ENCODE measurements at places on chromosomes 11 and 22.

DNA sequence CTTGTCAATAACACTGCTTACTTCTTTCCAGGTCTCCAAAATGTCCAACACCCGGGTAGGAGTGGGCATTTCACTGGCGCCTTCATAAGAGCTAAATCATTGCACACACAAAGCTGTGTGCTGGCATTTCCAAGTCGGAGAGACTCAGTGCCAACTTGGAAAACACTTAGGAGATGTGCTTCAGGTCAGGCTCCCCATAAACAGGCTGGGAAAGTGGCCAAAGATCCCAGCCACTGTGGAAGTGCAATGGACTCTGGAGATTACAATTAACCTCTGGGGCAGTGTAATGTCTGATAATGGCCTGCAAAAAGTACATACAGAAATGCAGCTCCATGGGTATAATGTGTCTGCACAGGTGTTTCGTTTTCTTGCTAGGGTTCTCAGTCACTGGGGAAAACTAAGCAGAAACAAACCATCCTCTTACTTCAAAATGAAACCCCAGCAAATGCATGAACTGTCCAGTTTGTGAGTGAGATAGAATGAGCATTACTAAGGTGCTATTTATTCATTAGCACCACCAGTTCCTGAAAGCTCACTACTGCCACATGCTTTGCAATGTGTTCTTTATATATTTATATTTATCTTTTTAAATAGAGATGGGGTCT is 79.0 kb downstream of the ABTB2 start:
- DNase-seq: no peak

DNA sequence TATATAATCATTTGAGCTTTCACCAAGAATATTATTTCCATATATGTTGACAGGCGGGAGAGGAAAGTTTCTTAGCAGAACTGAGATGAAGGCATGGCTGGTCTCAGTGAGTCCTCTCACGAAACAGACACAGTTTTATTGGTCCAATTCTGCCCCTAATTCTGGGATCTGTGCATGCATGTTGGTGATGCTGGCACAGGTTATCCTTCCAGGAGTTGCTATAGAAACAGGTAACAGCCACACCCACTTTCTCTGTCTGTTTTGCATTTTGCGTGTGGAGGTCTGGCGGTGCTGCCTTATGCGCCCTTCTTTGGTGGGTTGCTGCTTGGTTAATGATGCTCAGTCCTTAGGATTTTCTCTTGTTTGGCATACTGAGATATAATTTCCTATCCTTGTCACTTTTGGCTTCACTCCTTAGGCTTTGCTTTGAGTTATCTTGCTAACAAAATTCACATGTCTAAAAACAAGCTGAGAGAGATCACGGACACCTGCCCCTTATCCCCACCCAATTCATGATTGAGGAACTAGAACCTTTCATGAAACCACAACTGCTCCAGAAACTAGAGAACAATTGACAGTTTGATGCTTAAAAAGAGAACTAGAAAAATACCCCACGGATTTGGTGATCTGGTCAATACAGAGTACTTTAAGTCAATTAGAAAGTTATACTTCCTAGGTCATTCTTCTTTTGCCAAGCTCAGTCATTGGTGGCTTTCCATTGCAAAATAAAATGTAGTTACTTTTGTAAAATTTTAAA is 189.3 kb downstream of the FAT3 start:
- no peak for DNase-seq

GRCh38 chr11:21866781-21867180 is 326.1 kb upstream of the ANO5 start:
- DNase-seq: no peak

- DNase-seq: no peak
These were observed 6.6 kb downstream of the LMNTD2 start for GRCh38 chr11:553988-554340.

DNA sequence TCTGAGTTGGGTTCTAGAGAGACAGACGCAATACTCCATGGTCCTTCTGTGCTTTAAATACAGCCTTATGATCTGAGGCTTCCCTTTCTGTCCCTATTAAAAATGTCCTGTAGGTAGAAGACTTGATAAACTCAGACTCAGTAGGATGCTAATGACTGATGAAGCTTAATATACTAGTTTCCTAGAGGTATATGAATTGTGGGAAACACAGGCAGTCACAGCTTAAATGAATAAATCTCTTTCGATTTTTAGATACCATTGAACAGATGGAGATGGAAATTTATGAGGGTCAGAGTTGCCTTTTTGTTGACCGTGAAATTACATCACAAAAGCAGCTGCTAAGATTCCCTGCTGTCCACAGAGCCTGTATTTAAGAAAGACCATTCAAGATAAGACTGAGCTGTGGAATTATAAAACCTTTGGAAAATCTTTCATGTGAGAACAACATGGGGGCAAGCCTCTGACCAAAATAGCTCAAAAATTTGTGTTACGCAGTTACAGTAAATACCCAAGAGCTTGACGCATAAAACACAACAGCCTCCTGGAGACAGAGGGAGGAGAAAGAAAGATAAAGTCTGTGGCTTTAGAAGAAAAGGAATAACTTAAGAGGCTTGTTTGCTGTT is 172.3 kb downstream of the AASDHPPT start:
- no peak for DNase-seq

DNA sequence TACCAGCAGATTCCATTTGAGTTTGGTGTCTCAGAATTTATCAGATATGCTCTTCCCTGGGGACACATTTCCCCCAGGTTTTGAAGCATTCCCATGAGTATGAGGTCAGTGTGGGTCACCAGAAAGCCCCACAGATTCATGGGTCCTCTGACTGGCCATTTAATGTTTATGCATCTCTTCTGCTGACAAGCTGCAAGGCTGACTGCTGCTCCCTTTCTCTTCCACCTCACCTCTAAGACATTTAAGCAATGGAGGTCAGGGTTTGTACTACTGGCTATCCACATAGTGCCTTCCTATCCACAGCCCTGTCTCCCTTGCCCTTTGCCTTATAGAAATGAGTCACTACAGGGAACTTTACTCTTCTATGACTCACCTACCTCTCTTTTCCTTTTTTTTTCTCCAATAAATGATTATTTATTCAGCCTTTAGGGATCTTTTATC is 106.0 kb upstream of the TIMP3 start:
- no peak for DNase-seq

DNA sequence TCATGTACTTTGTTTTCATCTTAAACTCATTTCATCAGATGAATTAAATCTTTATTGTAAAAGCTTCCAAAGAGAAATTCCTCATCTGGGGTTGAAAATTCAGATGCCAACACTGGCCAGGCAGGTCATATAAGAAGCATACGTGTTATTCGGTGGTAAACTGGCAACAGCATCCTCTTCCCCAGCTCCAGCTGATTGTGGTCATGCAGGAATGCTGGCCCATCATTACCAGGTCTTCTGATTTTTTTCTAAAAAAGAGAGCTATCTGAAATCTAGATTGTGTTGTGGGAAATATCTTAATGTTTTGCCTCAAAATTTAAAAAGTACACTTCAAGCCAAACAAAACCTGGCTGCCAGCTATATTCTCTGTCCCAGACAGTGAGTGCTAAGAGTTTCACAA is 53.6 kb downstream of the ARFGAP2 start:
- no peak for DNase-seq

DNA sequence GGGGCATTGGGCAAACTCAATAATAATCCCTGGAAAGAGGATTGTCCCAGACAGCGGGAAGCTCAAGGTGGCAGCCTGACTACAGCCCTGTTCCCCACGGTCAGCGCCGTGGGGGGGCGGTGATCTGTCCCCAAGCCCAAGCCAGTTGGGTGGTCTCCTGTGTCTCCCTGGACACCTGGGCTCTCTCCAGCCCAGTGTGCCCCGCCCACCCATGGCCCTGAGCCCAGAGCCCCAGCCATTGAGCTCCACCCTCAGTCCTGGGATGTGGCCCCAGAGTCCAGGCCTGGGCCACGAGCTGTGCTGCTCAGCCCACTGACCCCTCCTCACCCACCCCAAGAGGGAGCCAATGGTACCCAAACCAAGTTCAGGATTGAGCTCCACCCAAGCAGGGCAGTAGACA is 27.9 kb upstream of the PDE2A start:
- DNase-seq: no peak

GRCh38 chr11:70942593-70942992 is 309.8 kb downstream of the SHANK2 start:
- no peak for DNase-seq

- no peak for DNase-seq
These were observed 8.0 kb downstream of the RNF121 start for GRCh38 chr11:71936825-71937224.

GRCh38 chr11:7569044-7569443 is 55.2 kb downstream of the PPFIBP2 start:
- no peak for DNase-seq

DNA sequence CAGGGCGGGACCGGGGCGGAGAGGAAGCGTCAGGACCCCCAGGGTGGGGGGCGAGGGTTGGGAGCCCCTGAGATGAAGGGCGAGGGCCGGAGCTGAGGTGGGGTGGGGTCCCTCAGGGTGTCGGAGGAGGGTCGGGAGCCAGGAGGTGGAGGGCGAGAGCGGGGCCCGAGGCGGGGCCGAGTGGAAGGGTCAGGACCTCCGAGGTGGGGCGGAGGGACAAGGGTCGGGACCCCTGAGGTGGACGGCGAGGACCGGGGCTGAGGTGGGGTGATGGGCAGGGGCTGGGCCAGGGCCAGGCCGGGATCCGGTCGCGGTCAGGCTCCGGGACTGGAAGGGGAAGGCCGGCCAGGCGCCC is 409 bp downstream of the SMC1B start:
- DNase-seq: no peak

DNA sequence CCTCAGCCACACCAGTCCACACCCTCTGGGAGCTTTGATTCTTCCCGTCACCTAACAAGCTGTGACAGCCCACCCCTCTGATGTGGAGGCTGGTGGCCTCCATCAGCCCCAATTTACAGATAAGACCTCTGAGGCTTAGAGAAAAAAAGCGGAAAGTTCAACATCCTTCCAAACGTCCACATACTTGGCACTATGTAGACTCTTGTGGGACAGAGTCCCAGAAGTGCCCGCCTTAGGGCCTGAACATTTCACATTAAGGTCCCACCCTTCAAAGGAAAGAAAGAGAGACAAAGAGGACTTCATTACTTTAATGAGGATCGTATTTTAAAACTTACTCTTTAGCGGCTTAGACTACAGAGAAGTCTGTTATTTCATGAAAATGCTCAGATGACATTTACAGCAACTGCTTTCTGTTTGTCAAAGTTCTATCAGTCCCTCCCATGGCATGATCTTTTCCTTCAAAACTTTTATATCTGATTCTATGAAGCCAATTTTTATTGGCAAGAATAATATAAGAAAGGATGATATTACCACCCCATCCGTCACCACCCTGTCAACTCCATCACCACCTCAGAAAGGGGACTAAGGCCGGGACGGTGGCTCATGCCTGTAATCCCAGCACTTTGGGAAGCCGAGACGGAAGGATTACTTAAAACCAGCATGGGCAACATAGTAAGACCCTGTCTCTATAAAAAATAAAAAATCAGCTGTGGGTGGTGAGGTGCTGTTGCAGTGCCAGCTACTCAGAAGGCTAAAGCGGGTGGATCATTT is 15.7 kb upstream of the SCGB1A1 start:
- DNase-seq: no peak

GRCh38 chr22:27836181-27836580 is 34.6 kb upstream of the MN1 start:
- DNase-seq: no peak

All from stimulated activated CD4-positive, alpha-beta T cell treated with anti-CD3 and anti-CD28 coated beads, TNF-alpha, amount 100 ng/mL, for 1 hour (primary cell).